Mammary epithelial cell (primary cell): ENCODE measurements at places on chromosomes 7 and 10. TPM values are rescaled to one million over a fixed set of nuclear protein-coding genes. Genes with fewer than 3 reads are reported as not detected.

The PAXIP1 gene
- 8.1 TPM for polyA plus RNA-seq

The DYNC1I1 gene
- 0.45 TPM for polyA plus RNA-seq

The OGDH gene
- 81.2 TPM for polyA plus RNA-seq

The DGKI gene
- 0.03 TPM for polyA plus RNA-seq

The LRGUK gene
- polyA plus RNA-seq: 0.05 TPM

The TRPV5 gene
- polyA plus RNA-seq: not detected
